ENCODE measurements at places on chromosomes 12 and 14.

DNA sequence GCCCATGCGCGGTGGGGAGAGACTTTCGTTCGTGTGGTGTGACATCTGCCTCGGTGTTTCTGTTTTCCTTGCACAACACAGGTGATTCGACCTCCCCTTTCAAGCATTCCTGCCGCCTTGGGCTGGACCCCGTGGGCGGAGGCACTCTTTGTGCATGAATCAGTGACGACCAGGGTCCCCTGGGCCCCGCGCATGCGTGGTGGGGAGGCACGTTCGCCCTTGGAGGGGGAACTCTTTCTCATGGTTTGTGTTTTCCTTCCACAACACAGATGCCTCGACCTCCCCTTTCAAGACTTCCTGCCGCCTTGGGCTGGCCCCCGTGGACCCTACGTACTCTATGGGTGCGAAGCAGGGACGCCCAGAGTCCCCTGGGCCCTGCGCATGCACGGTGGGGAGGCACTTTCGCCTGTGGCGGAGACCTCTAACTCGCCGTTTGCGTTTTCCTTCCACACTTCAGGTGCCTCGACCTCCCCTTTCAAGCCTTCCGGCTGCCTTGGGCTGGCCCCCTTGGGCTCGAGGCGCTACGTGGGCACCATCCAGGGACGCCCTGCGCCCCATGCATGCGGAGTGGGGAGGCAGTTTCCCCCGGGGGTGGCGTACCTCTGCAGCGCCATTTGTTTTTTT is 340.9 kb downstream of the ALG10 start:
- DNase-seq: no peak

DNA sequence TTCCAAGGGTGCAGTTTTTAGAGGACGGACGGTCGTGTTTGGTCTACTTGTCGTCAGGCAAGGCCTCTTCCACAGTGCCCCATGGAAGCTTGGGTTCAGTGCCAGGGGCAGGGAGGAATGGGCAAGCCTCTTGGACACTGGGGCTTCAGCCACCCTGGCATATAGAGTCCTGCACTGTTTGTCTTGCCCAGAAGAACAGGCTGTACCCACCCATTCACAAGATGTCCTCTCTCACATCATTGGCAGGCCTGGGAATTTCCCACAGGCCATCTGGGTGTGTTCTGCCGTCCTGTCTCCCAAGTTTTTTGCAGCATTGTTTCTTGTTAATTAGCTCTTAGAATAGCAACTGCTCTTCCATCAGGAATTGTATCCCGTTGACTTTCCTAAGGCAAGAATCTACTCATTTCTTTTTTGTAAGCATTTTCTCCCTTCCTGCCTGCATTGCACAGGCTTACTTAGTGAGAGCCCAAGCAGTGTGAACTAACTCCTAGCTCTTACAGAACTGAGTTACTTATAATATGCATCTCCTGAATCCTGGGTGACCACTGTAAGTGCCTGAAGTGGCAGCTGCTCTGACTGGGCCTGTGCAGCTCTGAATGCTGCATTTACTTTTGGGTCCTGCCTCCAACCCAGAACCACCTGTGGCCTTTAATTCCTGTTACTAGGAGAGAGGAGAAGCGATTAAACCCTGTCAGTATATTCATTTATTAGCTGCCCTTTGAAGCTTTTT is 149.4 kb upstream of the HIF1A start:
- no peak for DNase-seq

- no peak for DNase-seq
Observed at GRCh38 chr12:106097011-106097410, 41.7 kb downstream of the NUAK1 start.

- no peak for DNase-seq
Observed at GRCh38 chr12:123873793-123874192, 98.8 kb downstream of the CCDC92 start.

DNA sequence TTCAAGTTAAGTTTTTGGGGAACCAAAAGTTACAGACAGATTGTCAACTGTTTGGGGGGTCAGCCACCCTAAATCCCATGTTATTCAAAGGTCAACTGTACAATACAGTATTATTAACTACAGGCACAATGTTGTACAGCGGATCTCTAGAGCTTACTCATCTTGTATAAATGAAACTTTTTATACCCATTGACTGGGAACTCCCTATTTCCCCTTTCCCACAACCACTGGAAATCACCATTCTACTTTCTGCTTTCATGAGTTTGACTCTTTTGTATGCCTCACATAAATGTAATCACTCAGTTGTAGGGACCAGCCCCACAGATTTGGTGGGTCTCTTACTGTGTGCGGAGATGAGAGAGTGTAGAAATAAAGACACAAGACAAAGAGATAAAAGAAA is 57.8 kb downstream of the SLCO1B3 start:
- no peak for DNase-seq

- DNase-seq: no peak
Observed at GRCh38 chr12:124036171-124036598, 63.2 kb downstream of the ZNF664 start.

GRCh38 chr14:21408147-21408546 is 24.3 kb upstream of the SUPT16H start:
- DNase-seq: no peak

DNA sequence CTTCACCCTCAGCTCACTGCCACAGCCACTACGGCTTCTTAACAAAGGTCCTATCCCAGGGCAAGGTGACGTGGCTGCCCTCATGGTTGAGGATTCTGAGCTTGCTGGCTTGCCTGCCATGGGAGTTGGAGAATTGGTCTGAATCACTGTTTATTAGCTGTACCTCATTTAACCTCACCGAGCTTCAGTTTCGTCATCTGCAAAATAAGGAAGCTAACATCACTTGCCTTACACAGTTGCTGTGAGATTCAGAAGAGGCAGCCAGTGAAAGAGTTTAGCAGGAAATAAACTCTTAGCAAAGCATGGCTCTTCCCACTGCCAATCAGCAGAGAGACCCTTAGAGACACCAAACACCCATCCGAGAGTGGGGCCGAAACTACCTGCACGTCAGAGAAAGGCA is 90.1 kb upstream of the KCNA1 start:
- no peak for DNase-seq

GRCh38 chr12:33587784-33588712 is 148.4 kb upstream of the SYT10 start:
- DNase-seq: no peak

DNA sequence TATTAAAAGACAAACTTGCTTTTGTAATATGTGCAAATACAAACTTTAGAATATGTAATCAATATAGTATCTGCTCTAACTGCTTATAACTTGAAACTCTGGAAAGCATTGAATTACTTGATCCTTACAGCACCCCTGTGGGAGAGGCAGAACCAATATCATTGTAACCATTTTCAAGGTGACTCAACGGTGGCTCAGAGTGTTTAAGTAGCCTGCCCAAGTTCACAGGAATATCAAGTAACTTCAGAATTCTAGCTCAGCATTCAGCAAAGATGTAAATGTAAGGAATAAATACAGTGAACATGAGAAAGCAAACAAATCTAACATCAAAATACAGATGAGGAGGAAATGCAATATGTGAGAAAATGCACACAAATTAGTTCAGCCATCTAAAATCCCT is 264.6 kb downstream of the NELL2 start:
- no peak for DNase-seq

DNA sequence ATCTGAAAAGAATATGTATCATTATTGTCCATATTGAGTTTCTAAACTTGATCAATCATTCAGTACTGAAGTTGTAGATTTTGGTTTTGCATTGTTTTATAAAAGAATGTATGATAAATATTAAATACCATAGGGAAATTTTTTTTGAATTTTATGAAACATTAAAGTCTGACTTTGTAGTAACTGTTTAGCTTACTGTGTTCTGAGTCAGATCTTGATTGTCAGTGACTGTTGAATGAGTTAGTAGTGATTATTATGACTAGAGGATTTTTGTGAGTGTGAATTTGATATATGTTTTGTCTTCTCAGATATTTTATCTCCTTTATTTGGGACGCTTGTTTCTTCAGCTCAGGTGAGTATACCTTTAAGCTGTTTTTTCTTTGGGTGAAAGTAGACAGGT is 10.1 kb downstream of the TDP1 start:
- no peak for DNase-seq

DNA sequence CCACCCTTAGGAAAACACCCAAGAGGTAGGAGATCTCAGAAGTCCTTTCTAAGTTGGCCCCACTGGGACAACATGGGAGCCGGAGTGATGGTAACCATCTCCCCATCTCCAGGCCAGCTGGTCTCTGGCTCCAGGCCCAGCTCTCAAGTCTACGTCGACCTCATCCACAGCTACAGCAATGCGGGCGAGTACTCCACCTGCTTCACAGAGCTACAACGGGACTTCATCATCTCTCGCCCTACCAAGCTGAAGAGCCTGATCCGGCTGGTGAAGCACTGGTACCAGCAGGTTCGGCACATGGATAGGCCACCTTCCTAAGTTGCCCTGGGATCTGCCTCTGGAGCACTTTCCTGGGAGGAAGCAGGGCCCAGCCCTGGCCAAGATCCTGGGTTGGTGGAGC is 11.0 kb upstream of the OAS2 start:
- DNase-seq: no peak

DNA sequence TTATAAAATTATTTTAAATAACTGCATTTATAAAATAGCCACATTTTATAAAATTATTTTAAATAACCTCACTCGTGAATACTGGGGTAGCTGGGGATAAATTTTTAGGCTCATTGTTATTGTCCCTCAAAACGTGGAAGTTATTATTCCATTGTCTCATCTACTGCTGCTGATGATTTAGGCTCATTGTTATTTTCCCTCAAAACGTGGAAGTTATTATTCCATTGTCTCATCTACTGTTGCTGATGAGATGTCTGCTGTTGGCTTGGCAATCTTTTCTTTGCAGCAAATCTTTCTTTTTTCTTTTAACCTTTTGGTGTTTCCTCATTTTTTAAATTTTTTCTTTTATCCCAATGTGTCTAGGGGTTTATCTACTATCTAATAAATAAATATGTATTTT is 182.6 kb upstream of the PZP start:
- DNase-seq: no peak

DNA sequence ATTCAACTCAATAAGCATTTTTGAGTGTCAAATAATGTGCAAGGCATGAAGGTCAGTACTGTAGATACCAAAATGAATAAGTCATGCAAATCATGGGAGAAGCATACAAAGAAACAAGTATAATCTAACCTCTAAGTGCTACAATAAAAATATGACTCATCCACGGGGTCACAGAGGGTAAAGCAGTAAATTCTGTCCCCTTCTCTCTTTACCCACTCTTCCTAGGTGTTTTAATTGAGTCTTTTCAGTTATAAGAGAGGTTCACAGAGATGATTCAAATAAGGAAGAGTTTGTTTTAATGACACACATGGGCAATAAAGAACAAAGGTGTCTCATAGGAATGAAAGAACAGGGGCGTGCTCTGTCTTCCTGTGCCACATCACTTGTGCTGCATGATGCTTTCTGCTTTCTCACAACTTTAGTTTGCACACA is 71.5 kb upstream of the DAAM1 start:
- DNase-seq: no peak

DNA sequence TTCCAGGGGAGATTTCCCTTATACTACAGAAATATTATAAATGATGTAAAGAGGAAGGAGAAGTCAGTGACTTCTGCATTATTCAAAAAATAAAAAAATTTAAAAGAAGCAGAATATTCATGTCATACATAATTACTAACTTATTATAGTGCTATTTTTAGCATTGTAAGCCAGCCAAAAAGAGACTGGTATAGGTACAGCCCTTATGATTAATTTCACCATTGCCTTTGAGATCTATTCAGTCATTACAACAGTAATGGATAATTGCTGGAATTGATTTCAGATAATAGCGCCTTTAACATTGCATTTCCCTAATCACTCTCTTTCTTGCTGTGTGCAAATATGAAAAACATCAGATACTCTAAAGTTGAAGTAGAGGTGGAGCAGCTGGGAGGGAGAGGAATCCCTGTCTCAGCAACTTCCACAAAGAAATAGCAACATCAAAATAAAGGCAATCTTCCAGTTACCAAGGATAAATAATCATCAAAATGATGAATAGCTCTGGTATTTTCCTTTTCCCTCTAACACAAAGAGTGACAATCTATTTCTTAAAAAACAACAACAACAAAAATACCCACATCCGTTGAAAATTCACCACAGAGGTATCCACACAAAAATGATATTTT is 71.8 kb upstream of the OVCH1 start:
- DNase-seq: no peak

DNA sequence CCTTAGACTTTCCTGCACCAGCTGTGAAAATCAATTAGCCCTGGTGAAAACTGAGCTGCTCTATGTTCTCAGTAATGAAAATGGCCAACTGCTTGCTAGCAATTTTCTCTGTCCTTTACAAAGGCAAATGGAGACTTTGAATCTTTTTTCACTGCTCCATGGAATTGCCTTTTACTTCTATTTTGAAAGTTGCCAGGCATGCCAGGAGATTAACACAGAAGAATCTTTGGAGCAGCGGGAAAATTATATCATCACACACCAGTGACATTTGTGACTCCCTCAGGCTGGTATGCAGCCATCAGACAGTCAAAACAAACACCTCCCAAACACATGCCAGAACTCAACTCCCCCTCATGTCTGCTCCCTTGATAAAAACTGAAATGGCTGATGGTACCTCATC is 872.0 kb upstream of the FLRT2 start:
- no peak for DNase-seq

GRCh38 chr12:4172999-4173398 is 100.6 kb upstream of the CCND2 start:
- no peak for DNase-seq

DNA sequence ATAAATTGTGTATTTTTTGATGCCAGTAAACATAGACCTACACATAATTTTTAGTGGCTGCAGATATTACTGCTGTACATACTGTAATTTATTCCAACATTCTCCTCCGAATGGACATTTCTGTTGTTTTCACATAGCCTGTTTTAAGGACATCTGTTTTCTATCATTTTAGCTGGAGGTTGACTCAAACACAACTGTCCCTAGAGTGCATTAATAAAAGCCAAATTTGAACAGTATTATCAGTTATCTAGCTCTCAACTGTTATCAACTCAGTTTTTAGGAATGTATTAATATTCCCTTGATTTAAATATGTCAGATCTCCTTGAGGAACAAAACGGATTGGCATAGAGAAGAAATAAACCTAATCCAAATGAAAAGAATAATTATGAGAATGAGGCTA is 17.2 kb upstream of the PIWIL1 start:
- no peak for DNase-seq

DNA sequence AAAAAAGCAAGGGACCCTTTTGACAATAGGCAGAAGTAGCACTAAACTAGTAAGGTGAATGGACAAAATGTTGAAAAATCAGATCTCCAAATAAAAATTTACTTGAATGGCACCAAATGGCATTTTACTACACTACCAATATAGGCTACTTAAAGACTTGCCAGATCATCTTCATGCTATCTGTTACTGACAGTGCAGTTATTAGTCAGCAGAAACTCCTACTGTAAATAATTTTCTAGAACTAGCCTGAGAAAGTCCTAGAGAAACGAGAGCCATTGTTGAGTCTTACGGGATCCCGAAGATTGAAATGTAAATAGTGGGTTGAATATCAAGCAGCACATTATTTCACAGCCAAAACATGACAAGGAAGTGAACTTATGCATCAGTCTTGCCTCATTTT is 350.3 kb downstream of the SEC23A start:
- DNase-seq: no peak

GRCh38 chr12:125014526-125014925 is 21.1 kb downstream of the BRI3BP start:
- no peak for DNase-seq

- no peak for DNase-seq
Observed at GRCh38 chr14:105737504-105738246, 211.3 kb downstream of the TMEM121 start.

Data from stimulated activated CD4-positive, alpha-beta T cell treated with anti-CD3 and anti-CD28 coated beads, Interleukin-12 subunit alpha, Interleukin-12 subunit beta, amount 100 ng/mL, for 24 hours (primary cell).